ENCODE measurements at places on chromosomes 4 and X.

GRCh38 chr4:169660929-169661328 is 40.6 kb downstream of the CLCN3 start:
- no peak for DNase-seq

DNA sequence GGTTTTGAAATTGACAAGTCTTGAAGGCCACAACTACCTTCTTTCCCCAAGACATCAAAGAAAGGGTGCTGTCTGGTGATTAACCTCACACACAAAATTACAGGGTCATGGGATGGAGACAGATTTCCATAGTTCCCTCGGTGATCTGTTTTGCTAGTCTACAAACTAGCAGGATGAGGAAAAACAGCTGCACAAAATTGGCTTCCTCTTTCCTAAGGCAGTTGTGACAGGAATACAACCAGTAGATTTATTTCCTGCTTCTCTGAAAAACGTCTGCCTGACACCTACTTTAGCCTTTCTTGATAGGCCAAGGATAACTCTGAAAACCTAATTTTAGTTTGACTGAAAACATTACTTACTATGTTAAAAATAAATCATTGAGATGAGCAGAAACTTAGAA is 39.6 kb downstream of the DKK2 start:
- no peak for DNase-seq

- DNase-seq, result no peak
Measured at GRCh38 chr4:99968330-99968729, 18.3 kb upstream of the H2AZ1 start.

- DNase-seq, result no peak
Measured at GRCh38 chr4:152398060-152398459, 137.8 kb downstream of the FBXW7 start.

- no peak for DNase-seq
Measured at GRCh38 chr4:23769406-23769805, 120.4 kb downstream of the PPARGC1A start.

Measured in activated T-cell treated with anti-CD3 and anti-CD28 coated beads, Interleukin-2, amount 50 U/mL, for 1 hour (primary cell).